ENCODE measurements at places on chromosomes 12 and 14.

DNA sequence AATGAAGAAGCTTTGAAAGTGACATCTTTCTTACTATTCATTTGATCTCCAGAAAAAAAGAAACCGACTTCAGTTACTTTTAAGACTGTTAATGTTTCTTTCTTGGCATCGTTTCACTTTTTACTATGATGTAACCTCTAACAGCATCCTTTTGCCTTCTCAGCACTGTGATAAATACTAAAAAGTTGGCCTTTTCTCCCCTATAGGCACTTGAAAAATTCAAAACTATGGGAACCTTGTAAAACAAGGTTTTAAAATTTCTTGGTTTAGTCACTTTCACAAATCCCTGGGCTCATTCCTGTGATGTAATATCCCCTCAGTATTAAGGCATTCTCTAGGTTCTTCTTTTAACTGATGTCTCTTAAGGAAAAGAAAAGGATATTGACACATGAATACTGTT, 281.8 kb downstream of the EGLN3 start:
- no peak for DNase-seq

DNA sequence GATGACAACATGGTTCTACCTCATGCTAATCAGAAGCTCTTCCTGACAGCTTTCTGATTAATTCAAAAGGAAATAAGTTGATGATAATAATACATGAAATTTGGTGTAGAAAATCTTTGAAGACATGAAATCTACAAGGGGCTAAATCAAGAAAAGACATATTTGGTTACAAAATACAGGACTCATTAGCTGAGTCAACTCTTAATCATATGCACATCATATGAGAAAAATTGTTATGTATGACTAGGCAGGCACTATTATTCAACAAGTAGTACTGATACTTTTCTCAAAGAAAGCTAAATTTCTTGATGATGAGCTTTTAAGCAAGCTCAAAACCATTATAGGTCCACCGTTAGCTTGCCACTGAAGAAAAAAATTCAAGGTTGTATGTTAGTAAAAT, 7.1 kb downstream of the ABCC9 start:
- DNase-seq = no peak

DNA sequence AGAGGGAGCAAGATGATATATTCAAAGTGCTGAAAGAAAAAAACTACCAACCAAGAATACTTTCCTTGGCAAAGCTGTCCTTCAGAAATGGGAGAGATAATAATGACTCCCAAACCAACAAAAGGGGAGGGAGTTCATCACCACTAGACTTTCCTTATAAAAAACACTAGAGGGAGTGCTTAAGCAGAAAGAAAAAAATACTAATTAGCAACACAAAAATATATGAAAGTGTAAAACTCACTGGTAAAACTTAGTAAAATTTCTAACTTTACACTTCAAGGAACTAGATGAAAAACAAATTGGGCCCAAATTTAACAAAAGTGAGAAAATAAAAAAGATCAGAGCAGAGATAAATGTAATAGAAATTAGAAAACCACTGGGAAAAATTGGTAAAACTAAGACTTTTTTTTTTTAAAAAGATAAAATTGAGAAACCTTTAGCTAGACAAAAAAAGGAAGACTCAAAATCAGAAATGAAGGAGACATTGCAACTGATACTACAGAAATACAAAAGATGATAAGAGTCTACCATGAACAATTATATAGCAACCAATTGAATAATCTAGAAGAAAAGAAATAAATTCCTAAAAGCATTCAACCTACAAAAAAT, 60.4 kb upstream of the FAR2 start:
- no peak for DNase-seq

DNA sequence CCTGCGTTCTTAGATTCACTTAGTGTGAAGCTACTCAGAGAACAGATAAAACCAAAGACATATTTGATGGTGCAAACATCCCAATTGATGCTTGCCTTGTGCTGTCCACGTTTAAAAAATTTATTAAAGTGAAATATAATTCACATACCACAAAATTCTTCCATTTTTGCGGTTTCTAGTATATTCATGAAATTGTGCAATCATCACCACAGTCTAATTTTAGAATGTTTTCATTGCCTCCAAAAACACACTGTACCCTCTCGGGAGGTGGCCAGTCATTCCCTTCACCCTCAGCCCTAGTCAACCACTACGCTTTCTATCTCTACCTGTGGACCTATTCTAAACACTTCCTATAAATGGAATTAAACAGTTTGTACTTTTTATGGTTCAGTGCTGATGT, 1109.2 kb downstream of the FLRT2 start:
- DNase-seq = no peak

GRCh38 chr12:92551853-92552397, 150.9 kb upstream of the PLEKHG7 start:
- no peak for DNase-seq

- no peak for DNase-seq
Observed at GRCh38 chr14:101854366-101854765, 92.9 kb downstream of the PPP2R5C start.

- DNase-seq = no peak
Observed at GRCh38 chr12:76549131-76549530, 10.4 kb downstream of the OSBPL8 start.
